ENCODE measurements at places on chromosomes 2 and 18. TPM values are rescaled to one million over a fixed set of nuclear protein-coding genes. Genes with fewer than 3 reads are reported as not detected.

Gene NAT8
- not detected for total RNA-seq

Gene ST6GAL2
- total RNA-seq = not detected

Gene ANKRD36
- total RNA-seq = 65.7 TPM

Gene CAPN14
- total RNA-seq = not detected

Gene ABCG8
- not detected for total RNA-seq

Gene FARP2
- 63.8 TPM for total RNA-seq

Gene GCG
- total RNA-seq = not detected

Gene GNAL
- total RNA-seq = 15.9 TPM

DNA sequence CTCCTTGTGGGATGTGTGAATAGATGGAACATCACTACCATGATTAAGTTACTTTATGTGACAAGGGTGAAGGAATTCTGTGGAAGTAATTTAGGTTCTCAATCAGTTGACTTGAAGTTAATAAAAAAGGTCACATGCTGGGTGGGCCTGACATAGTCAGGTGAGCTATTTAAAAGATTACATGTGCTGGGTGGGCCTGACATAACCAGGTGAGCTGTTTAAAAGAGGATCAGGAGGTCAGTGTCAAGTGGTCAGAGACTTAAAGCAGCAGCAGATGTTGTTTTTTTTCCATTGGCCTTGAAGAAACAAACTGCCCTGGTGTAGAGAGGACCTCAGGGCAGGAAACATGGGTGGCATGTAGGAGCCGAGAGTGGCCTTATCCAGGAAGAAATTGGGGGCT is 3.3 kb downstream of the IL1R2 start:
- DNase-seq = no peak

- DNase-seq = no peak
Observed at GRCh38 chr18:61471942-61472341, 138.7 kb downstream of the CDH20 start.

DNA sequence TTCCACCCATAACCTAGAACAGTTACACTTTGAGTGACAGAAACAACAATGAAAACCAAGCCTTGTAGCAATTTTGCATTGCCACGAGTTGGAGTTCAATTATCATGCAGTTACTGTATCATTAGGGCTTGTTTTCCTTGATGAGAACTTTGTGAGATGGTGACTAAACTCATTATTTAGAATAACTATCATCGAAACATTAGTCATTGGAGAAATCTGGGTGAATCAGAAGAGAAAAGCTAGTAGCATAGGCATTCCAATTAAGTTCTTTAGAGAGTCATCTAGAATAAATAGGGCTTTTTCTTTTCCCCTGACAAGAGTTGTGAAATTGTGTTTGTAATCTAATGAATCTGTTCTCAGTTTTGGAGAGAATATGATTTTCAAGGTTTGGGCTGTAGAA is 122.8 kb upstream of the DOCK10 start:
- no peak for DNase-seq

DNA sequence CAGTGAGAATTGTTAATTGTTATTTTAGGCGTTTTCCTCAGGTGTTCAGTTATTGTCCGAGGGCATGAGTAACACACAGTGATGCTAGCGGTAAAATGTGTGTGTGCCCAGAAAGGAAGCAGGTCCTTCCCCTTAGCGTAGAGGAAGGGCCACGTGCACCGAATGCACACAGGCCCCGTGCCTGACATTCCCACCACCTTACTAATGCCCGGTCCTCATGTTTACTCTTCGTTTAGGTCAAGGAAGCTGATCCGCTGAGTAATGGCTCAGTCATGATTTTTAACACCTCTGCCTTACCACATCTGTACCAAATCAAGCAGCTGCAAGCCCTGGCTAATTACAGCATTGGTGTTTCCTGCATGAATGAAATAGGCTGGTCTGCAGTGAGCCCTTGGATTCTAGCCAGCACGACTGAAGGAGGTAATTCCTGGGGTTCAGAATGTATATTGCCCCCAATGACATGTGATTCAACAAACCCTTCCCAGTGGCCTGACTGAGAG is 76.7 kb downstream of the MERTK start:
- DNase-seq = no peak

GRCh38 chr2:161915121-161915520 is 158.9 kb downstream of the DPP4 start:
- DNase-seq = no peak

- no peak for DNase-seq
Observed at GRCh38 chr18:35470435-35470834, 27.3 kb downstream of the INO80C start.

DNA sequence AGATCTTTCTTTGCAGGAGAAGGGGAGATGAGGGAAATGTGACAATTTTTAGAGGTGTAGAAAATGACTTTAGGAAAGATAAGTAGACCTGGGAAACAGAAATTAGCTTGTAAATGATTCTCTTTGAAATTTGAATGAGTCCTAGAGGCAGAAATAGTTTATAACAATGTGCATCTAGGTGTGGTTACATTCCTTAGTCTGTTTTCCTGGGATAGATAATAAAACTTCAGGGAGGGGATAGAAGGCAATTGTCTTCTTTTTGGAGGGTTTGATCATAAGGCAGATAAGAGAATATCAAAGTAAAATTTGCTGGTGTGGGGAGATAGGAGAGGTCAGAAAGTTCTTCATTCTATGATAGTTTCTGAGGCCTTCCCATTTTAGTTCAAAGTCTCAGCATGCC is 1344.3 kb upstream of the LRRTM1 start:
- DNase-seq = no peak

DNA sequence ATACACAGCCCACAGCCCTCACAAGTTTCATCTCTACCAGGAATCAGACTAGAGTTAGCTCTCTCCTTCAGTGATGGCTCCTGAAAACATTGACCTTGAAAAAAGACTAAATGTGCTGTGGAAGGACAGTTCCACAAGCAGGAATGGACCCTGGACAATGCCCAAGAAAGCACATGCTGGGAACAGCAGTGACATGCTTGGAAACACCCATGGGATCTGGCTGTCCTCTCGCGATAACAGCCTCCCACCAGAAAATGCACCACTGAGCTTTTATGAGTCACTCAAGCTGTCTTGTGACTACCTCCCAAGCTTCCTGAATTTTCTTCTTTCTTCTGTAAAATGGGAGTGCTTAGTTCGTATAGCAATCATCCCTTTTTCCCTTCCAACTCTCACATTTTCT is 269.2 kb downstream of the LRATD1 start:
- DNase-seq = peak; percentile 13

GRCh38 chr18:32469691-32470459 is 807 bp downstream of the GAREM1 start:
- peak; percentile 21 for DNase-seq

DNA sequence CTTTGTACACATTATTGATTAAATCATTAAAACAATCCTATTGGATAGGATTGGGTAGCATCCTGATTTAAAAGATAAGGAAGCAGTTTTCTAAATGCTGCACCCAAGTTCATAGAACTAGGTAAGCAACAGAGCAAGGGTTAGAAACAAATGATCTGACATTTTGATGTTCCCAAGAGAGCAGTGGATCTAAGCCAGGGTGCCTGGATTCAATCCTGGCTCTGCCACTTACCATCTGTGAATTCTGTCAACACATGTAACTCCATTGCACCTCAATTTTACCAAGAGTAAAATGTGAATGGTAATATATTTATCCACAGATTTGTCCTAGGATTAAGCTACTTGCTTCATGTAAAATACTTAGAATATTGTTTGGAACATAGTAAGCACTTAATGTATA is 982.6 kb upstream of the FANCL start:
- DNase-seq = no peak

DNA sequence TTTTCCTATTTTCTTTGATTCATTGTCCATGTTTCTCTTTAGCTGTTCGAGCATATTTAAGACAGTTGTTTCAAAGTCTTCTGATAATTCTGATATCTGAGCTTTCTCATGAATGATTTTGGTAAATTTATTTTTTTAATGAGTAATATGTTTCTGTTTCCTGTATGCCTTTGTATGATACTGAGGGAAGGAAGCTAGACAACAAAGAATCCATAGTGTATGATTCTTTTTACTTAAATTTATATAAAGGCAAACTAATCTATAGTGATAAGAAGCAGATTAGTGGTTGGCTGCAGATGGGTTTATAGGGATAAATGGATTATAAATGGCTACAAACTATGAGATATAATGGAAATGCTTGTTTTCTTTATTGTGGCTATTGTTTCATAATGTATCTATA is 352.7 kb upstream of the CDH2 start:
- DNase-seq = no peak

DNA sequence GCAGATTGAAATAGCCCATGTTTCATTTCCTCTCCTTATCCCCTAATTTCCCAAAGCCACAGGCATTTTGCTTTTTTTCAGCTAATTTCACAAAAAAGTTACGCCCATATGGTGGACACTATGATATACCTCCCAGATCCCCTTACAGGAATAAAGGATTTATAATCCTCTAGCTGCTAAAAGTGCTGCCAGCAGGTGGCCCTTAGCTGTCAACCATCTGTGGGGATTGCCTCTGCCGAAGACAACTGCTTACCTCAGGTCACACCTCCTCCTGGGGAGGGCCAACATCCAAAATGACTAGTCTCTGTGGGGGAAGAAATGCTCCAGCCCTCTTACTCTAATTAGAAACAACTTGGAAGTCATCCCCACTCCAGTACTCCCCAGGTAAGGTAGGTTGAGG is 61.0 kb upstream of the EPB41L3 start:
- DNase-seq = no peak

DNA sequence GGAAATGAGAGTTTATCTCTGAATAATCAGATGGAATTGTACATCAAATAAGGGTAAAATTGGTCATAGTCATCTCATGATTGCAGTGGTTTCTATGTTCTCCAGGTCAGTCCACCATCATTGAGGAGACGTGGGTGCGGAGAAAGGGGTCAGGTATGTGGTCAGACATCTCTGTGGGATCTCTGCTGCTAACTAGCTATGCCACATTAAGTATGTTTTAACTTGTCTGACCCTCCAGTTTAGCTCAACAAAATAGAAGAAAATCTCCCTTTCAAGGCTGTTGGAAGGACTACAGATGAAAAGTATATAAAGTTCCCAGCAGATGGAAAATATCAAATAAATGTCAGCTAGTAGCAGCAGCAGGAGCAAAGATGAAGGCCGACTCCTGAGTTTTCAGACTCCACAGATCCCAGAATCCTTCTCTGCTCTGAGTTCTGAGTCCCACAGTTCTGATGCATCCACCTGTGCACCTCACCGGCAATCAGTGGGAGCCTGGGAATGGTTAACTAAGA is 106.6 kb upstream of the CYP1B1 start:
- DNase-seq = no peak

- no peak for DNase-seq
Observed at GRCh38 chr2:146386096-146386495, 1458.7 kb upstream of the ACVR2A start.

DNA sequence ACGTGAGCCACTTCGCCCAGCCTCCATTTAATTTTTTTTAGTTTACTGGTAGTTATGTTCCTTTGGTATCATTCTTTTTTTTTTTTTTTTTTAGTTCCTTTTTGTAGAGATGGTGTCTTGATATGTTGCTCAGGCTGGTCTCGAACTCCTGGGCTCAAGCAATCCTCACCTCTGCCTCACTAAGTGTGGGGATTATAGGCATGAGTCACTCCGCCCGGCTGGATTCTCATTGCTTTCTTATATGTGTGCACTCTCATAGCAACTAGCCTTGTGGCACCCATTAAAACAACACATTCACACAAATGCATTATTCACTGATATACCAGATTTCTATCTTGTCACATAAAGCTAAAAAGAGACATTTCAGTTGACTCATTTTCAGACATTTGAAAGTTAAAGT is 4.2 kb downstream of the TTC27 start:
- DNase-seq = no peak

DNA sequence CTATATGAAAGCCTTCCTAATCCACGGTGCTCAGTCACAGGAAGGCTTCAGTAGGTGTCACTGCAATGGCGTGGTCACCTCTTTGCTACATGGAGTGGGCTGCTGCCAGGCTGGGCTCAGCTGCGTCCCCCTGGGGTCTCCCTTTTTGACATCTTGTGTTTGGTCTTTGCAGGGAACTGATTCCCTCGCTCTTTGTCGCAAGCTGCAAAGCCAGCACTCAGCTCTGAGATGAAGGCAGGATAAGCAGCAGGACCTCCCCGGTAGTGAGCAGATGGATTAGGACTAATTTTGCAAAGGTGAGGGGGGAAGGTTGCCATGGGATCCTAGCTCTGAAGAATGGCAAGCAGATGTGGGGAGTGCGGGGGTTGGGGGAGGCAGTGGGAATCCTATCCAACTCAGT is 173.9 kb upstream of the ARL4C start:
- DNase-seq = no peak

DNA sequence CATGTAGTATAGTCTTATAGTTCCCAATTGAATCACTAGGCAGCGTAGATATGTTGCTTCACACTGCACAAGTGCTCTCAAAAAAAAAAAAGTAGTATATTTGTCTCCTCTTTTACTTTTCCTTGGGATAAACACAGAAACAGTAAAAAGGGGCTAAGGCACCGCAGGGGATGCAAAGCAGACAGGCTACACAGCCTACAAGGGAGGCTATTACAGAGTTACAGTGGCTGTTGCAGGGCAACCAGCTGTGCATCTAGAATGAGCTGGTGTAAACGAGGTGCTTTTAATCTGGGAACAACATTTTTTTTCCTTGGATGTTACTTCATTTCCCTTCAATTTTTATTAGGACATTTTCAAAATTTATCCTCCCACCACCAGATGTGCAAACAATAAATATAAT is 1934.7 kb upstream of the CELF4 start:
- no peak for DNase-seq

- DNase-seq = no peak
Observed at GRCh38 chr2:180905461-180905860, 74.9 kb upstream of the UBE2E3 start.

DNA sequence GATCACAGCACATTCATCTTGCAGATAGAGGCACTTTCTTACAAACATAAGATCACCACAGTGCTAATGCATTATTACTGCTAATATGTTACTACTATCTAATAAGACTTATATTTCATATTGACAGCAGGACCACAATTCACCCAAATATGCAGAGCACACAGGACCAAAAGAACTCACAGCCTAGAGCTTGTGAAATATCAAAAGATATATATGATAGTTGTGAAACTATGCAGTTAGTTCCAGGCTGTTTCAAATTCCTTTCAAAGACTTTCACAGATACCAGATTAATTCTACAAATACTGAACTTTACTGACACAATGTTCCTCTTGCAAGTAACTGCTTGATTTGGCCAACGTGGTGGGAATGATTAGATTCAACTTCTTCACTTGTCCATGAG is 23.0 kb downstream of the FBXO15 start:
- DNase-seq = no peak

DNA sequence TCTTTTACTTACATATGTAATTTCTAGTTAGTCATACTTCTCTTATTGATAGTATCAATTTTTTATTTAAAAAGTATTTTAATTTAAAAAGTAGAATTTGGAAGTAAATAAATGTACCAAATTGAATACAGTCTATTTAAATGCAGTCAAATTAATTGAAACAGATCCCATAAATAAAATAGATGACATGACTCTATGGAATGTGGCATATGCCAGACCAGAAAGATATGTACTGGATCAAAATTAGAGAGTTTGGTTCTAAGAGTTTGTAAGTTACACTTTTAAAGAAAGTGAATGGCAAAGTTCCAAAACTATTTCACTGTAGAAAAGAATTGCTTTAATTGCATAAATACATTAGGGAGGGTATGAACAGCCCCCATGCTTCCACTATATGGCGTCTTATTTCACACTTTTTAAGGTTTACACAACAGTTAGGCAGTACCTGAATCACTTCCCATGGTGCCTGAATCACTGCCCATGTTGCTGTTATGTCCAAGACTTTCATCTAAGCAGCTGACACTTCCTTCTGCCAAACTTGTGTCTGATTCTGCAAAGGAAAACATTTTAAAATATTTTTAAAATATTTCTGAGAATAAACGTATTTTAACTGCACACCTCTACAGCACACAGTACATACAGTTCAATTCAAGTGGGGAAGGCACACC is 25.2 kb downstream of the IFIH1 start:
- no peak for DNase-seq

- DNase-seq = no peak
Observed at GRCh38 chr18:63980896-63981460, 11.1 kb downstream of the SERPINB8 start.

All from tibial nerve (tissue), 4 donors.